NCI-H2081 treated with DMSO at 0.1 percent for 48 hours (cell line): ENCODE measurements at places on chromosomes 5 and 9.

DNA sequence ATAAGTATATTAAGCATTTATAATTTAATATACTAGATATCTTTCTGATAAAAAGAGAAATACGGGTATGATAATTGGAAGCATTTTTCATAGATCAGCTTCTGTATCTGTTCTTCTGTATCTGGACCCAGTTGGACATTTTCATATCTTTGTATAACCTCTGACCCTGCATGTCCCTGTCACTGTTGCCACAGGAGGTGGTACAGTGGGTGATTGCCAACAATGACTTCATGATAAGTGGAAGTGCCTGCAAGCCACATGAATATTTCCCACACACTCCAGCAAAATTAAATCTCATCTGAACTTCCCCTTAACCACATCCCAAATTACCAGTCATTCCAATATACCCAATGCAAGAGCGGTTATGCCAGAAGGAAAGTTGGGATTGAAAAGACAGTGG is 376.4 kb downstream of the ARRDC3 start:
- DNase-seq: no peak

DNA sequence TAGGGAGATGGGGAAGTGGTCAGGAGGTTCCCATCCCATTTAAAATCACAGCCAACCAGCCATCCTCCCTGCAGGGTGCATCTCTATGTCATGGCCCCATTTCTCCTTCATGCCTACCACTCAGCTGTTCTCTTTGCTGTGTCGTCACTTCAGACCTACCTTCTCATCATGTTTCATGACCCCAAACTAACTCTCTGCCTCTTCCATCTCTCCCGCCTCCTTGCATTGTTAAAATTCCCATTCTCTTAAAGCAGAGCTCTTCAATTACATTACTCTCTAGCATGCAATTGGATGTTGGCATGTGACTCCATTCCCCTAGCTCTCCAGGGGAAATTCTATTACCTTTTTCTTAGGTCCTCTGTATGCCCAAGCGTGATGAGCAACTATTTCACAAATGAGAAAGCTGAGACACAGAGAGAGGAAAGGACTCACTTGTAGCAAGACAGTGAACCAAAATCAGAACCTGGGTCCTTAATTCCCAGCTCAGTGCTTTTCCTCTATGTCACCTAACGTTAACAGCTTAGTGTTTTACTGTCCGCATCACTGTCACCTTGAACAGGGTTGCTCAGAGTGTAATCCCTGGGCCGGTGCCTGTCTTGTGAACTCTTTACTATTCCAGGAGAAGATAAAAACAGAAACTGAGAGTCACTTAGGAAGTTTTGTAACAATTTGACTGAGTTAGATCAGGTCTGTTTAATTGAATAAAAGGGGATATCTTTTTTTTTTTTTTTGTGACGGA is 28.1 kb downstream of the PDE6A start:
- DNase-seq: no peak

- no peak for DNase-seq
Observed at GRCh38 chr5:26024774-26025173, 1013.6 kb downstream of the CDH9 start.

DNA sequence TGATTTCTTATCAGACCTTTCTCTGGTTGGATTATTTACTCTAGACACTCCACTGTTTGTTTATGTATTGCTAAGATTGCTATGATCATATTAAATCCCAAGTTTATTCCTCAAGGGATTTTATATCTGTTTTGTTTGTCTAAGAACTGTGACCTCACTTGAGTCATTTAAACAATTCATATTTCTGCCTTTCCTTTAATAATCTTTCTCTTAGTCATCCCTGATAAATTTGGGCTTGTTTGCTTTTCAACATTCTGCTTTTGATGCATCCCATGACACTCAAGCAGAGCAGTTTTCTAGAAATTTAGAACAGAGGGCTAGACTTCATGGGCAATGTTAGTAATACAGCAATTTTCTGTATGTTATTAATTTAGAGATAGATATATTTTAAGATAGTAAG is 231.6 kb upstream of the TNC start:
- DNase-seq: no peak

GRCh38 chr9:88749420-88749819 is 214.4 kb downstream of the NXNL2 start:
- DNase-seq: no peak

GRCh38 chr9:113568571-113569321 is 105.2 kb downstream of the RGS3 start:
- DNase-seq: no peak

GRCh38 chr9:122076773-122077172 is 16.3 kb downstream of the TTLL11 start:
- no peak for DNase-seq

GRCh38 chr9:128231638-128232527 is 28.7 kb downstream of the DNM1 start:
- DNase-seq: no peak

DNA sequence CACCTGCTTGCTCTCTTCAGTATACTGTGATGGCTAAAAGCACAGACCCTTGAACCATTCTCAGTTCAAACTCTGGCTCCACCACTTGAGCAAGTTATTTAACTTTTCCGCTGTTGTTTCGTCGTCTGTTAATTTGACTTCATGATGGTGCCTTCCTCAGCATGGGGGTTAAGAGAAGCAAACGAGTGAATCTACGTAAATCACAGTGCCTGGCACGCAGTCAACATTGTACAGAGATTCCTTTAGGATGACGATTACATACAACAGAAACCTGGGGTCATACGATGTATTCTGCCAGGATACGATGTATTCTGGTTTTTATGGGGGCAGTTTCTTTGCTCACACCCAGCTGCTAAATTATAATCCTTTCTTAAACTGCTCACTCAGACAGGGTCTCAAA is 515.6 kb downstream of the CCDC171 start:
- DNase-seq: no peak

- no peak for DNase-seq
Observed at GRCh38 chr9:4259489-4259888, 40.4 kb downstream of the GLIS3 start.

GRCh38 chr5:1141834-1142233 is 30.0 kb upstream of the SLC12A7 start:
- no peak for DNase-seq
